Nephron progenitor cell (in vitro differentiated cells): ENCODE measurements at places on chromosomes 2 and 18.

- DNase-seq, result no peak
These were observed 301.6 kb upstream of the FBXO11 start for GRCh38 chr2:48207851-48208250.

DNA sequence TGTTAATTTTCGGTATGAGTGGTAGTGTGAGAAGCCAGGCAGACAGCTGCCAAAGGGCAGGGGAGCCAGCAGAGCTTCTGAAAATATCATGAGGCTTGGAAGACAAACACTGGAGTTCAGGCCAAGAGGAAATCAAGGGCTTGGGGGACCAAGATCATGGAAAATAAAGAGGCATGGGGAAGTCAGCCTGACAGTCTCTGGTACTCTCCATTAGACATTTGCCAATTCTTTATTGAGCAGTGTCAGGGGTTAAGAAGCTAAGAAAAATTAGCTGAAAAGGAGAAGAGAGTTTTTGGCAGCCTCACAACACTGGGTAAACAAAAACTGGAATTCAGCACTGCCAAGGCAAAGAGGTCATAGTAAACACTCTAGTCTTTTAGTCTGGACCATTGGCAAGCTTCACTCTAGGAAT is 612.7 kb downstream of the EPHA4 start:
- no peak for DNase-seq

GRCh38 chr2:72780477-72780876 is 45.4 kb downstream of the EXOC6B start:
- no peak for DNase-seq

DNA sequence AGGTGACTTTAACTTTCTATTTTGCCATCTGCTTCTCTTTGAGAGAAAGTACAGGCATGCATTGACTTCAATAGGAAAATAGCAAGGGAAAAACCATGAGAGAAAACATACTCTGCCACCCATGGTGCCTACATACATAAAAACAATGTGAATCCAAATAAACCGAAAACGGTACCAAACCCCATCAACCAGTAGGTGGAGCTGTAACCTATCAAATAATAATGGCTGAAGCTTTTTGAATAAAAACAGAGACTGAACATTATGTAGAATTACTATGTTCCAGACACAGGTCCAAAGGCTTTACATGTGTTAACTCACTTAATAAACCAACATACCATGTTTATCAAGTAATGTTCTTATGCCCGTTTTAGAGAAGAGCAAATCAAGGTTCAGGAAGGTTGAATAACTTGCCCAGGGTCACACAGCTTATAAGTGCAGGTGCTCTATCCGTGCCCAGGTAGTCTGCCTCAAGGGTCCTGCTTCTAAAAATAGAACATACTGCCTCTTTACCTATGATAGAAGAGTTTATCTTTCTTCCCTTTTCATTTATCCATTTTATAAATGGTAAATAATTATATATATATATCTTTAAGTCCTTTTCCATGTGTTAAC is 293.9 kb upstream of the SYT4 start:
- DNase-seq, result peak; percentile 41

DNA sequence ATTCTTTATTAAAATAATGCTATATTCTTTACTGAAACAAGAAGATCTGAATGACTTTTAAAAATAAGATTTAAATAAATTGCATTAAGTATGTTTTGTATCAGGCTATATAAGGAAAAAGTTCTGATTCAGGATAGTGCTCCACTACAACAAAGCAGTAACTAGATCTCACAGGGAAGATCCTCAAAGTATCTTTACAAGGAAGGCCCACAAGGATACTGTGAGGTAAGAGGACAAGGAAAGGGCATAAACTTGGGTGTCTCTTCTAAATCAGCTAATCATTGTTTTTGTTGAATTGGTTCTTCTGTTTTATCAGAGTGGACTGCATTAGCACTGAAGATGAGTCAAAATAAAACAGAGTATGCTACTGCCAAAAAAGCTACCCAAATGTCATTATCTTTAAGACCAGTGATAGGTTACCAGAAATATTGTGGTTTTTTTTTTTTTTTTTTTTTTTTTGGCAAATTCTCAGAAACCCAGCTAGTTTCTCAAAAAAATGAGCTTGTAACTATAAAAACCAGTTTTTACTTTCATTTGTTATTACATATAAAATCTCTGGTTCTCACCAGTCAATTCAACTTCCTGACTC is 160.9 kb downstream of the BAZ2B start:
- DNase-seq, result no peak

GRCh38 chr2:197707316-197708213 is 2.4 kb downstream of the MARS2 start:
- DNase-seq, result no peak

DNA sequence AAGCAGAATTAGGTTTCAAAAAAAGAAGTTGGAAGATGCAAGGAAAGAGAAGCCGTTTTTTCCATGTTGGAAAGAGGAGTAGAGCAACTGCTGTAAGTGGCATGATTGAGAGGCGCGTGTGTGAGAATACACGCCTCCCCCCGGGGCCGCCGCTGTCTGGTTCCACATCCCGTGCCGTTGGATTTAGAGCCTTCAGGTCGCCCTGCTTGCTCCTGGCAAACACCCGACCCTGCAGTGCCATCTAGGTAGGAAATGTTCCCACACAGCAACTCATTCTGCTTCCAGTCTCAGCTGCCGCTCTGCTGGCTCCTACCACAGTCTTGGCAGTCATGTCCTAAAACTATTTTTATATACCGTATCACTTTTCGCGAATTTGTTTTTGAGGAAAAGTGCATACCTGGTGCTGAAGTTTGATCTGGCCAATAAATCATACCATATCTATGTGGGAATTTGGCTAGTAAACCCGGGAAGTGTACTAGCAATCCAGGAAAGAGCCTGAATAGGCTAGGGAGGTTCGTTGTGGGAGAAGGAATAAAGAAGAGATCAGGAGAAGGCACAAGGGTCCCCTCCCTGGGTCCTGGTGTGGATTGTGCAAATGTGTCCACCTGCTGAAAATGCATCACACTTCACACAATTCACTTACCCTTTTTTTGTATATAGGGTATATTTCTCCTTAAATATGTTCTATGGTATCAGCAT is 372.7 kb downstream of the FBXO15 start:
- DNase-seq, result peak; percentile 39

GRCh38 chr2:134139611-134140010 is 114.3 kb upstream of the MGAT5 start:
- DNase-seq, result no peak

DNA sequence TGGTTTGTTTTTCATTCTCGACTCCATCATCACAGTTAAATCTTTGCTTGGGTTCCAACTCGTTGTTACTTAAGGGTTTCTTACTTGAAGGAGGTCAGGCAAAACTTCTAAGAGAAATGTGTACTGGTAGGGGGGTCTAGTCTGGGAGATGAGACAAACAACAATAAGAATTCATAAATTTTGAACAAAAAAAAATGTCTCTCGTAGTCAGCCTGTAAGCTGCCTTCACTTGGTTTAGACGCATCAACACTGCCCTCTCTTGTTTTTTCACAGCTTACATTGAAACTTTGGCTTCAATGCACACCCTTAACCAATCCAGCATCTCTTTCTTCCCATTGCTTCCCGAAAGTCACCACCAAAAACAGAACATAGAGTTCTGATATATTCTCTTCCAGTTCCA is 576.4 kb upstream of the PIK3C3 start:
- DNase-seq, result no peak

DNA sequence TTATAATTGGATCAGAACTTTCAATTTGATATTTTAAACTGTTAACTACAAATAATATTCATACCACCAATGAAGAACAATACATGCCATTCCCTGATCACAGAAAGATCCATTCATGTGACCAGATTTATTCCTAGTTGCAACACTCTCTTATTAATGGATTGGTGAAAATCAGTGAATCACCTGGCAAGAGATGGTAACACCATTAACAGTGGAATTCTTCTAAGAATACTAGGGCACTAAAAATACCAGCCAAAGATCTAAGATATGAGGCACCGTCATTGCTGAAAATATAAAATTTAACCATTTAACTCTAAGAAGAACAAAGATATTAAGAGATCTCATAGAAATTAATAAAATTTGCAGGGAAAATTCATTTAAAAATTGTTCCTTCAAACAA is 58.1 kb downstream of the MAP4K3 start:
- no peak for DNase-seq

- DNase-seq, result no peak
These were observed 3.1 kb downstream of the DBI start for GRCh38 chr2:119369845-119370244.

- no peak for DNase-seq
These were observed 17.4 kb downstream of the FARP2 start for GRCh38 chr2:241373446-241373845.

GRCh38 chr2:112483042-112483473 is 1.1 kb downstream of the TTL start:
- peak; percentile 14 for DNase-seq

GRCh38 chr2:214057986-214058385 is 352.9 kb upstream of the VWC2L start:
- DNase-seq, result no peak

DNA sequence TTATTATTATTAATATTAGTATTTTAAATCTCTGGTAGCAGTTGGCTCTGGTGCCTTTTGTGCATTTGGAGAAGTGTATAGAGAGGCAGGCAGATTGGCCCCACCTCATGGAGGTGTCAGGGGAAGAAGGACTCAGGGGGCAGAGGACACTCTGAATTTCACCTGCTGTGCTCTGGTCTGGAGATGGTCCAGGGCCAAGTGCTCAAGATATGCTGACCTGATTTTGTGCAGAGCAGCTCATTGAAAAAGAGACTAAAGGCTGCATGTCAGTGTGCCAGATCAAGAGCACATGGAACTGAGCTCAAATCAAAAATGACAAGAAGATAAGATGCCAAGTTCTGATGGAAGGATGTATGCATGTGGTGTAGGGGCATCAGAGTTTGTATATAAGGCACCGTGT is 323.6 kb upstream of the TNP1 start:
- no peak for DNase-seq

DNA sequence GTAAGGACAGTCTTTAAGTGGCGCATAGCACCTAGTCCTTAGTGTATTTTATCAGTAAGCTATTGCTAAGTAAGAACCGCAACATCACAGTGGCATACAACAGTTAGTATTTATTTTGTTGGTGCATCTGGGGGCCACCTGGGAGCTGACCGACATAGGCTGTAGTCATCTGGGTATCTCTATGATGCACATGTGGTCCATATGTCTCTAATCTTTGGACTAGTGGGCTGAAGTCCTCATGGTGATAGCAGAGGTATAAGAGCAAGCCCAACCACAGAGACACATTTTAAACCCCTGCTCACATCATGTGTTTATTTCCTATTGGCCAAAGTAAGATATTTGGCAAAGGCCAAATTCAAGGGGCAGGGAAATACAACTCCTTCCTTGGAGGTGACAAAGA is 2.9 kb downstream of the CAMKMT start:
- no peak for DNase-seq

DNA sequence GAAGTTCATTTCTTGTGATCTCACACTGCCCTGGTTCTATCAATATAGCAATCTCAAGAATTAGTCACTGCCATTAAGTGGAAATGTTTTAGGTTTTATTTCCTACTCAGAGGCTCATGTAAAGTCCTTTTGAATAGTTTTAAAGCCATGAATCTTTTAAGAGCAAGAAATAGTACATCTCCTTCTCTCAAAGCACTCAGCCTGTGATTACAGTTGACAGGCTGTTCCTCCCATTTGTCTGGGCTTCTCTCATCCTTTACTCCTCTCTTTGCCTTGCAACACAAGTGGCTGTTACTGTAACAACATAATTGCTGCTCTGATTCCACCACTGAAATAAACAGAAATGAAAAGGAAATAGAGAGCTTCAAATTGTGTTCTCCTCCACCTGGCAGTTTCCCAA is 18.4 kb downstream of the GRP start:
- no peak for DNase-seq

GRCh38 chr2:39666491-39667101 is 879 bp downstream of the TMEM178A start:
- DNase-seq, result peak; percentile 15

DNA sequence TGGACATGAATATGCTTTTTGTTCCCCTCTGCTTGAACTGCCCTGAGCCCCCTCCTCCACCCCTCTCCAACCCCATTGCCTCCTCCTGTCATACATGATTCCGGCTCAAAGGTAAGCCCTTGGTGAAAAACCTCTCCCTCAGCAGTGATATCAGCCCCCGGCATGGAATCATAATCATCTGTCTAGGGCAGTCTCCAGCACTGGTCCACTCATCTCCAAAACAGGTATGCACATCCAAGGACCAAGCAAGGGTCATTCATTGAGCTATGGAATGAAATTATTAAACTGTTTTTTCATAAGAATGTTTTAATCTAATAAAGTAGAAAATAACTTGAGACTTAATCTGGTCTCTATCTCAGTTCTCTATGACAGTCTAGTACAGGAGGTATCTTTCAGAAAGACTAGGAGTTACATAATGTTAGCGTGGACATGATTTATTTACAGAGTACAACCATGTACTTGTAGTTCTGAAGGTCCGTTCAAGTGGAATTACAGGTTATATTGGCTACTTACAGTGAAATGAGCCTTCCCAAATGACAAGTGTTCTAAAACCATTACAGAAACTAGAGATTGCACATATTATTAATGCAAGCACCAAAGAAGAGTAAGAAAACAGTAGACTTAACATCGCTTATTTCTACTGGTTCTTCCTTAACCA is 75.2 kb downstream of the ACVR1 start:
- DNase-seq, result no peak

GRCh38 chr2:20050646-20051531 is 539 bp downstream of the LAPTM4A start:
- peak; percentile 47 for DNase-seq

GRCh38 chr18:28269750-28270149 is 92.8 kb upstream of the CDH2 start:
- DNase-seq, result no peak

GRCh38 chr2:176405477-176405876 is 136.2 kb downstream of the MTX2 start:
- no peak for DNase-seq

- no peak for DNase-seq
These were observed 228.3 kb downstream of the TPGS2 start for GRCh38 chr18:36600548-36600947.

- DNase-seq, result no peak
These were observed 6.5 kb upstream of the COBLL1 start for GRCh38 chr2:164847981-164848741.

DNA sequence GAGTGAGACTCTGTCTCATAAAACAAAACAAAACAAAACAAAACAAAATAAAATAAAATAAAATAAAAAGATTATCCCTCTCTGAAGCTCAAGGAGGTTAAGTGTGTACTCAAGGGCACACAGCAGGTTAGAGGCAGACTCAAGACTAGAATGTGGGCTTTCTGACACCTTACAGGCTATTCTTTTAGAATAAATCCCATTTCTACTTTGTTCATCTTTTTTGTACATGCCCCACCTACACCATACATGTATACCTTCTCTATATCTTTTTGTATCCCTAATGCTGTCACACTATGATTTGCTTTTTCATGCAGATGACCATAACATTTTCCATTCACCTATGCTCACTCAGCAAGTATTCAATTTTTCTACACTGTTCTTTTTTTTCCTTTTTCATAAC is 2.6 kb downstream of the IL1B start:
- no peak for DNase-seq

GRCh38 chr2:179071810-179072355 is 21.9 kb upstream of the CCDC141 start:
- no peak for DNase-seq

GRCh38 chr2:37026050-37026449 is 58.1 kb downstream of the HEATR5B start:
- DNase-seq, result no peak
